AG09319 (cell line): ENCODE measurements at places on chromosomes 12 and 14.

- DNase-seq, result no peak
Observed at GRCh38 chr12:131721548-131721947, 10.7 kb downstream of the SFSWAP start.

DNA sequence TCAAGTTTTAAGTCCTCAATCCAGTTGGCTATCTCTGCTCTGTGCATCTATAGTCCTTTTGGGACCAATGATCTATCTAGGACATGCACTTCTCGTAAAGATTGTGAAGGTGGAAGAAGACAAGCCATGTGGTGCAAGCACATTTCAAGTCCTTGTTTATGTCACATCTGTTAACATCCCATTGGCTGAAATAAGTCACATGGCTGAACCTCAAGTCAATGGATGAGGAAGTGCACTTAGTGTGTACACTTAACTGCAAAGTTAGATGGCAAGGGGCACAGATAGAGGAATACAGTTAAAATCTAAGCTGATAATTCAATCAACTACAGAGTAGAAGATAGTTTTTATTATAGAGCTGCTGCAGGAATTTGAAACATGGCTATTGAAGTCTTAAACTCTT is 362.8 kb upstream of the TBX3 start:
- DNase-seq, result no peak

- DNase-seq, result no peak
Observed at GRCh38 chr12:68885381-68885780, 47.6 kb downstream of the CPM start.

DNA sequence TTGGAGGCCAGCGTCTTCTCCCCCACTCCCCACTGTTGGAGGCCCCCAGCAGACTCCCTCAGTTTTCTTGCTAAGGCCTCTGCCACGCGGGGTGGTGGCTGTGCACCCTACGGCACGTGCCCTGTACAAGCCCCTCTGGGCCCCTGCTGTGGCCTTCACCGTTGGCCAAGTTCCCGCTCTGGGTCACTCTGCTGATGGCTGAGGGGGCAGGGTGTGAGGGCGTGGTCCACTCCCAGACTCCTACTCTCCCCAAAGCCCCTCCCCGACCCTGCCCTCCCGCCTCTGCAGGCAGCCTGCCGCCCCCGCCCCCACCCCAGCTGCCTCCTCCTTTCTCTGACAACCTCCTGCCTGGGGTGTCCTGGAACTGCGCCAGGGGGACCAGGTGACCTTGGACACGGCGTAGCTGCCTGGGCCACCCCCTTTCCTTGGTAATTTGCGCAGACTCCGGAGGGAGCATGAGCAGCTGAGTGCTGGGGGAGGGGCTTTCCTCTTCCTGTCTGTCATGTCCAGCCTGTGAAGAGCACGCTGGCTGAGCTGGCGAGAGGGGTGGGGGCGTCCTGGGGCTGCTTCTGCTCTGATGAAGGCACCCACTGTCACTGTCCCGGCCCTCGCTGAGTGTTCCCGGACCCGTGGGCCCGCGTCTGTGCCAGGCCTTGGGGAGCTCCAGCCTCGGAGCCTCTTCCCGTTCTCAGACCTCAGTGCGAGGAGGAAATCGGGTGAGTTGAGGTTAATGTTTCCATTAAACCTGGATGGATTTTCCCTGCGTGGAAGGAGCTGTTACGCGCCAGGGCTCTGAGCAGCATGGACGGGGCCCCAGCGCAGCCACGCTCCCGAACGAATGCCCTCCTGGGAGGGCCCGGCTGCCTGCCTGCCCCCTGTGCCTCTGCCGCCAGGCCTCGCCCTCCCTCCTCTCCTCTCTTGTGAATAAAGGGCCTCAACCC is 85.0 kb downstream of the KIF26A start:
- DNase-seq, result no peak

DNA sequence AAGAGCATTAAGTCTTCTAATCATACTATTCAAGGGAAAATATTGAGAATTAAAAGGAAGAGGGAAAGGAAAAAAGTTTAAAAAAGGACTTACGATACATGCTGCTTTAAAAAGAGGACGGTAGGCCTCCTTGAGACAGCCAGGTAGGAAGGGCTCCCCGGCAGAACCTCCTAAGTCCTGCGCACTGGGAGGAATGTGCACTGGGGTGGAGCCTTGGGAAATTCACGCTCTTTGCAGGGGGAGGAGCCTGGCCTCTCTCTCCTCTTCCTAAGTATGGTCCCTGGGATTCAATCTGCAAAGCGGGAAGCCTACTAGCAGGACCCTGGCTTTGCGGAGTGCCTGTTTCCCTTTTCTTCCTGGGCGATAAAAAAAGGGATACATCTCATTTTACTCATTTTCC is 553.0 kb downstream of the RPS29 start:
- DNase-seq, result no peak

GRCh38 chr14:20623798-20624197 is 17.7 kb downstream of the OR6S1 start:
- DNase-seq, result no peak

GRCh38 chr12:67509666-67510386 is 138.7 kb upstream of the DYRK2 start:
- no peak for DNase-seq

DNA sequence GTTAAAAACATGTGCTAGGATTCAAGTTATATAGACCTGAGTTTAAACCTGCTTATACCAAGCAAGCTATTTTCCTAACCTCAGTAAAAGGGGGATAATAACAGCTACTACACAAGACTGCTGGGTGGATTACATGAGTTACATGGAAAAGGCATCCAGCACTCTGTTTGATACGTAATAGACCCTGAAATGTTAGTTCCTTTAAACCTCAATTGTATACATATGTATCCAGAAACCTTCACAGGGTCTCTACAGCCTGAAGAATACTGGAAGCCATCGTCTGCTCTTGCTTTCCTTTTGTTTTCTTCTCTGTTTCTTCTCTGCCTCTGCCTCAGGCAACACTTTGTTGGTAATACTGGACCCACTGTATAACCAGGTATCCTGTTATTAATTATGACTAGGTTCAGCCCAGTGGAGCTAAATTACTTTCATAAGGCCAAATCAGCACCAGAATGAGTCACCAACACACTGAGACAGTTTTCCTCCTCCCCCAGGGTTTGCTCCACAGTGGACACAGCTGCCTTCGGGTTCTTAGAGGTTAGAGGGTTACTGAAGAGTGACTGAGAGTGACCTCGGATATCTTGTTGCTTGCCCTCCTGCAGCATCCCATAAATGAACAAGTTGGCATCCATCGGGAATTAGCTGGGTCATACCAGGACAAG is 127.1 kb downstream of the CAPZA3 start:
- DNase-seq, result peak; percentile 79

DNA sequence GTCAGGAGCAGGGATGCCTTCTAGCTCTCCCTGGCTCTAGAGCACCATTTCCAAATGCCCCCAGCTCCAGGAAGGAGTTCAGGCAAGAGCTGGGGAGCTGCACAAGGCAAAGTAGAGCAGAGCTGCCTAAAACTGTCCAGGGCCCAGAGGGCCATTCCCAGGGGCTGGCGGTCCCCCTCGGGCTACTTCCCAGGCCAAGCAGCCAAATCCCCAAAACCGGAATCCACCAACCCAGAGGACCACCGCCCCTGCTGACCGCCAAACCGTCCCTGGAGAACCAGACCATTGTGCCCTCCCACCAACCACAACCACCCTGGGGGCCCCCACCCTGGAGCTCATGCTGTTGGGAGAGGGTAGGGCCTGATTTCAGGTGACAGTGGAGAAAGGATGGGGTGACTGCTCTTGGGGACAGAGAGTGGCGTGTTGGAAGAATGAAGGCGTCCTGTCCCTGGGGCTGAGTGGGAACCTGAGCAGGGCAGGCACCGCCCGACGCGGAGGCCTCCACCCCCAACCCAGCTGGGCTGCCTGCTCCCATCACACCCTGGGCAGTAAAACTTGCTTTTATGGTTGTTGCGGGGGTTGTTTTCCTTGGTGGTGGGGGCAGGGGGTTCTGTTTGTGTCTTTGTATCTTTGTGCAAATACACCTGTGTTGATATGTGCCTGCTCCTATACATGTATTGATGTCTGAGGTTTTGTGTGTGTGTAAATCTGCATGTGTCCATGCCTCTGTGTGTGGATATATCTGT is 24.0 kb upstream of the KRT78 start:
- no peak for DNase-seq

DNA sequence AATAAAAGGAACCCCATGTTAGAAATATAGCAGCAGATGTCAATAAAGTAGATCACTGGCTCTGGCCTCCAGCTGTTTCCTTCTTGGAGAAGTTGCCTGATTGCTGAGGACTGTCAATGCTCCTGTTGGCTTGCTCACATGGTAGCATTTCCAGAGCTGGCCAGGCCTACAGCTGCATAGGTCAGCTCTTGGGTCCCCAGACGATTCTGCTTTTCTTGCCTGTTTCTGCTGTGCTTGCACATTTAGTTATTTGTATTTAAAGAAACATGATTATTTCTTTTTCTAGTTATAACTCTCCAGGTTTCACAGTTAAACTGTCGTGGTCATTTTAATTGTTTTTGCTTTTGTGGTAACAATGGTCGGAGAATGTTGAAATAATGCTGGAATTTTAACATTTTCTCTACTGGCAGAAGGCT is 7.2 kb downstream of the NAV3 start:
- no peak for DNase-seq

- DNase-seq, result no peak
Observed at GRCh38 chr14:101590616-101591015, 29.3 kb downstream of the DIO3 start.

DNA sequence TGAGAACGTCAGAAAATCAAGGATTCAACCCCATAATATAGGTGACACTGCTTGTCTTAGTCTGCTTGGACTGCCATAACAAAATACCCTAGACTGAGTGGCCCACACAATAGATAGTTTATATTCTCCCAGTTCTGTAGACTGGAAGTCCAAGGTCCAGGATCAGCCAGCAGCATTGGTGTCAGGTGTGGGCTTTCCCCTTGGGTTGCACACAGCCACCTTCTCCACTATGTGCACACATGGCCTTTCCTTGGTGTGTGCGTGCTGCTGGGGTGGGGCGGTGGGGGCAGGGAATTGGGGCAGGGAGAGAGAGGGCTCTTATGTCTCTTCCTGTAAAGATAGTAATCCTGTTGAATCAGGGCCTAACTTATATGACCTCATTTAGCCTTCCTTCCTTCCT is 106.4 kb downstream of the SLC25A47 start:
- DNase-seq, result no peak

GRCh38 chr12:23029185-23029584 is 404.2 kb downstream of the ETNK1 start:
- no peak for DNase-seq

- no peak for DNase-seq
Observed at GRCh38 chr12:111438481-111438880, 32.8 kb downstream of the SH2B3 start.

DNA sequence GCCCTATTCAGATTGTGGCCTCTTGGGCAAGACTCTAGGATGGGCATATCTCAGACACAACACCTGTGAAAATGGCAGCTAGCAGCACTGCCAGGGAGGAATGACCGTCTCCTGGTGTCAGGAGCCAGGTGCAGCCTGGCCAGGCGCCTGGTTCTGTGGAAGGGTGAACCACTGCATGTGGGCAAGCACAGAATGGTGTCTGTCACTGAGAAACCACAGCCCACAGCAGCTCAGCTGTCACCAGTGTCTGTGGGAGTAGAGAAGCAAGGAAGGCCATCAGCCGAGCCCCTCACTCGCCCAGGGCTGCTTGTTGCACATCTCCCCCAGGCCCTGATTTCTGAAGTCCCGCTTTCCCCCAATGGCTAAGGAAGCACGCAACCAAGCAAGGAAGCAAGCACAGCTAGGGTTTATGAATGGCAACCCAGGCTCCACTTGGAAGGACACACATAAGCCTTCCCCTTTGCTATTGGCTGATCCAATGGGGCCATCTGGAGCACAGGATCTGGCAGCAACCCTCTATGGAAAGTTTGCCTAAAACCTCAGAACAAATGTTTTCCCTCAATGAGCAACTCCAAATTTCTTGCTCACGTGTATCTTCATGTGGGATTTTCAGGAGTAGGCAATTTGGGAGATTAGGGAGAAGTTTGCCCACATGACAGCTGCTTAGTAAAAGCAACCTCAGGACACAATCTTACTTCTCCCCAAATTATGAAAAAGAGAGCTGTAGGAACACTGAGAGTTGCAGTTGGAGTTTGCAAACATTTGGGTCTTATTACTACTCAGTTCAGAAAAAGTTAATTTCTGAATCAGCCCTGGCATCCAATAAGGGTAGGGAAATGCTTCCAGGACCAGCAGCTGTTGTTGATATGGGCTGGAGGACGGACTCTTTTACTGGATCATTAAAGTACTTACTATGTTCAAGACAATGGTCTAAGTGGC is 44.7 kb downstream of the GPHB5 start:
- no peak for DNase-seq

DNA sequence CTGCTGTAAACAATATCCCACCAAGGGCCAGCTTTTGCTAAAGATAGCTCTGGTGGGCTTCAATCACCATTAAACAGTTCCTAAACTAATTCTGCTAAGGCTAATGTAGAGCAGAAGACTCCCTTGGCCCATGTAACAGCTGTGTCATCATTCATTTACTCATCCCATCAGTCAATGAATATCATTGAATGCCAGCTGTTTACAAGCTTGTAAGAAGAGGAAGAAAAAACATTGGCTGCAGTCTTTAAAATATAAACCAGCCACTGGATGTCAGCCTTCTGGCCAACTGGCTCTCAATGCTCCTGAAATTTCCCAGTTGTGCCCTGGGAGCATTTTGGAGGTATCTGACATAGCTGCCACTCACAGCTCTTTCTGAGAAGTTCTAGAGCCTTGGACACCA is 18.0 kb upstream of the MAP3K9 start:
- DNase-seq, result no peak

DNA sequence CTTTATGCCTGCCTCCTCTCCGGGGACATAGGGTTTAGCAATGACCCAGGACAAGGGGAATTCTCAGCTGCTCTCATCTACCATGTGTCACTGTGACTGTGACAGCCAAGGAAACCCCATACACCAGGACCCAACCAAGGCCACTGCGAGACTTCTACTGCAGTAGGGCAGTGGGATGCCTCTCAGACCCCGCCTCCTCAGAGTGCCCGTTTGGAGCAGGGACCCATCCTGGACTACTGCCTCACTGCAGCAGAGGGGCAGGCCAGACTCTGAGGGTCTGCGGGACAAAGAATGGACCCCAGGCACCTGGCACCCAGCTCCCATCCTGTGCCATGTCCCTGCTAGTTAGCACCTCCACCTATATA is 71.3 kb upstream of the DDX11 start:
- no peak for DNase-seq

- no peak for DNase-seq
Observed at GRCh38 chr14:51097287-51097686, 2.4 kb upstream of the TRIM9 start.

- DNase-seq, result no peak
Observed at GRCh38 chr12:110111476-110112334, 12.5 kb upstream of the IFT81 start.

- DNase-seq, result no peak
Observed at GRCh38 chr12:114995891-114996290, 311.9 kb upstream of the TBX3 start.

- no peak for DNase-seq
Observed at GRCh38 chr12:79415746-79416435, 274.9 kb downstream of the PAWR start.

- no peak for DNase-seq
Observed at GRCh38 chr14:35222872-35223466, 69.2 kb upstream of the PSMA6 start.
